ENCODE measurements at places on chromosomes 4 and X.

GRCh38 chr4:137946453-137947174 is 295.5 kb downstream of the SLC7A11 start:
- no peak for DNase-seq

GRCh38 chrX:107750861-107751445 is 24.6 kb downstream of the TSC22D3 start:
- no peak for DNase-seq

DNA sequence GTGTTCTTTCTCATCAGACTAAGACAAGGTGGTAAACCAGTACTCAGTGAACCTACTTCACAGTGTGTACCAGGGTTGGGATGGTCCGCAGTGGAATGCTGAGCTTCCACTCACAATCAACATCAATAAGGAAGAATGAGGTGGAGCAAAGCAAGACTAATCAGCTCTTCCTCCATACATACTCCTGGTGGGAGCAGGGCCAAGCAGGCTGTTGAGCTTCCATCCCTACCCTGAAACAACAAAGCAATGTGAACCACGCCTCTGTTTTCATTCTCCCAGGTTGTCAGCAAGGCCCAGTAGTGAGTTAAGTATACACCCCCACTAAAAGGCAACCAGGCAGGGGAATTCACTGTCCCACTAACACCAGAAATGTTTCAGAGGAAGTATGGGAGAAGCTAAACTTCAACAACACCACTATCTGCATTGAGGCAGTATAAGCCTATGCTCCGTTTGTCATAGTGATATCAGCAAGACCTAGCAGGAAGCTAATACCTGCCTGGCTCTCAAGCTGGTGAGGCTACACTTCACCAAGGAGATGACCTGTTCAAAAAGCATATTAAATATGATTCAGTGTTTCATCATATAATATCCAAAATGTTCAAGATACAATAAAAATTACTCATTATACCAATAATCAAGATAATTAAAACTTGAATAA is 109.5 kb downstream of the DDX60 start:
- DNase-seq = no peak

GRCh38 chr4:120841580-120841979 is 80.9 kb downstream of the PRDM5 start:
- DNase-seq = no peak

- no peak for DNase-seq
These were observed 186.2 kb upstream of the CPXCR1 start for GRCh38 chrX:88560673-88561330.

GRCh38 chrX:40449396-40449795 is 131.4 kb upstream of the ATP6AP2 start:
- no peak for DNase-seq

DNA sequence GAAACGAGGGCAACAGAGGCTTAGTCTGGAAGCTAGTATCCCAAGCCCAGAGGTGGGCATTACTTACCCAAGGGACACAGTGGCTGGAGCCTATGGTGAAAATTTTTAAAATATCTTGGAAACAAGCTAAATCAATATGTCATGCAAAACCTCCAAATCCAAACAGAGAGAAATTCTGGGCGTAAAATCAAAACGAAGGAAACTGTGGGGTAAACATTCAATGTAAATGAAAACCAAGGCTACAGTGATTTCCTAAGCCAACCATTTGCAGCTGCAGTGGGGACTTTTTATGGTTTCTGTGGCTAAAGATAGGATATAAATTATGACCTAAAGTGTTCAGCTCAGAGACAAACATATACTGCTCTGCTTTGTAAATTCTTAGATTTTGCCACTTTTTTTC is 507.7 kb upstream of the DIAPH2 start:
- no peak for DNase-seq

GRCh38 chrX:15816886-15817285 is 26.6 kb downstream of the ZRSR2 start:
- DNase-seq = no peak

- DNase-seq = peak; percentile 10
These were observed 23.2 kb upstream of the UVSSA start for GRCh38 chr4:1323635-1324442.

- DNase-seq = no peak
These were observed 1.8 kb downstream of the ZFYVE28 start for GRCh38 chr4:2416564-2417225.

GRCh38 chr4:149264093-149264733 is 551.4 kb downstream of the IQCM start:
- peak; percentile 5 for DNase-seq

GRCh38 chr4:86977621-86978184 is 42.9 kb downstream of the AFF1 start:
- peak; percentile 83 for DNase-seq

DNA sequence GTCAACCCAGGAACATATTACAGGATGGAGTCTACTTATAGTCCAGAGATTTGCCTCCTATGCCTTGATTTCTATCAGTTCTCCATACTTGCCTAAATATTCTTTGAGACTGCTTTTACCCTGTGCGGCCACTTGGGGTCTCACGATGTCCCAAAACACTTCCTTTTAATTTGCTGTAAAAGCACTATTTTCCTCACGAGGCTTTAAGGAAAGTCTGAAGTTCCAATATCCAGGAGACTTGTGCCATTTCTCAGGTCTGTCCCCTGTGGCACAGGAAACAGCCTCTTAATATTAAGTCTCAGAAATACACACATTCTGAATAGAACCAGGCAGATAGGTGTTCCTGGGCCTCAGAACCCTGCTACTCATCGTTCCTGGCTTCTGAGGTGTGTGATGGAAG is 142.9 kb downstream of the TMEM164 start:
- no peak for DNase-seq

DNA sequence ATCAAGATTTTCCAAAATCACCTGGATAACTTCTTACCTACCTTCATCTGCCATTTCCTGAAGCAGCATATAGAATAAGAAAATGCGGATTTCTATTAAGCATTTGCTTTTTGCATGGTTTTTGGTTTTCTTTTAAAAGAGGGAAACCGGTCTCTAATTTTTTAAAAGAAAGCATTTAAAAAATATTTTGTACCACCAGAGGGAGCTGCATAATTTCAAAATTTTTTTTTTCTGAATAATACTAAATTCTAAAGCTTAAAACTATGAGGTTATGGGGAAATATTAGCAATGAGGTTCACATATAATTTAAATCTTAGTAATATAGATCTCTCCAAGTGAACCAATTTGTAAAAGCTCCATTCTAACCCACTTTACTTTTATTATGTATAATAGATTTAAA is 137.7 kb upstream of the TENT5D start:
- no peak for DNase-seq

- DNase-seq = no peak
These were observed 687 bp upstream of the GRIA2 start for GRCh38 chr4:157219711-157220370.

GRCh38 chr4:188492886-188493285 is 353.6 kb downstream of the TRIML1 start:
- DNase-seq = no peak

GRCh38 chrX:9342561-9343051 is 122.3 kb upstream of the TBL1X start:
- DNase-seq = peak; percentile 77

DNA sequence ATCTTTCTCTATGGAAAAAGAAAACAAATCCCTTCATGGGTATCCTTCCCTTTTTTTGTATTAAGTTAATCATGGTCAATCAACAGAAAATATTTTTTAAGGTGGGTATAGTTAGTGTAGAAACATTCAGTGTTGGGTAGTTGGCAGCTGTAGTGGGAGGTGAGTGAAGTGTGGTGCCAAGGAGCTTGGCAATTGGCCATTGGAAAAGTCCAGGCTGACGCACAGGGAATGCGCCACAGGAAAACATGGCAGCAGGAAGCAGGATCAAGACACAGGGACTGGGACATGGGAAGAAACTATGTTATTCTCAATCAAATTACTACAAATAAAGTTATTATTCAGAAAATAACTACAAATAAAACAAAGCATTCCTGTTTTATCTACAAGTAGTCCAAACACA is 20.0 kb downstream of the PALLD start:
- no peak for DNase-seq

DNA sequence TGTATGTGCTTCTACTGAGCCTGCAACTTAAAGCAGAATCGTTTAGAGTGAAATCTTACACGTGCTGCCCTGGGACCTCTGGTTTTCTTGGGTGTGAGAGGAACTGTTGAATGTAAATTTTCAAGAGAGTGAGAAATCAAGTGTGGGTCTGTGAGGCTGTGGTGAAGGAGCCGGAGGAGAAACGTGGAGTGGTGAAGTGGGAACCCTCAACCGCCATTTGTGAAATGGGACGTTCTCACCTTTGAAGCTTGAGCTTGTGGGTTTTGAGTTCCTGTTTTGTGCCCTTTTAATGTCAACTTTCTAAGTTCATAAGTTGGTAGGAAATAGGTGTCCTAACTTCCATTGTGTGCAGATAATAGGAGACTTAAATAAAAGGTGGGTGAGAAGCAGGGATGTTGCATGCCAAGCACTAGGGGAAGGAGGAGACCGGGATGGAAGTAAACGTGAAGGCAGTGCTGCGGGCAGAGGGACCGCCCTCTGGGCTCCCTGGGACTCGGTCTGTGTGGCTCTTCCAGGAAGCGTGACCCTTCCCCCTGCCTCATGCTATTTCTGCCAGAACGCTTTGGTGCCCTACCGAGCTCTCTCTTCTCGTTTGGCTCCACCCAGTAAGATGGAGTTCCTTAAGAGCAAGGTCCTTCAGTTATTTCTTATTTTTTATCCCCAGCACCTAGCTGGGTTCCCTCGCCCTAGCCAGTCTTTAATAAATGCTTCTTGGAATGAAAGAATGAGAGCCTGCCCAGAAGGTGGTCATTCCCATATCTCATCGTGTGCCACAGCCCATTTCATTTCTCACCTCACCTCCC is 56.0 kb downstream of the TMEM131L start:
- DNase-seq = no peak

- no peak for DNase-seq
These were observed 24.2 kb upstream of the EXOC1L start for GRCh38 chr4:55795341-55795740.

DNA sequence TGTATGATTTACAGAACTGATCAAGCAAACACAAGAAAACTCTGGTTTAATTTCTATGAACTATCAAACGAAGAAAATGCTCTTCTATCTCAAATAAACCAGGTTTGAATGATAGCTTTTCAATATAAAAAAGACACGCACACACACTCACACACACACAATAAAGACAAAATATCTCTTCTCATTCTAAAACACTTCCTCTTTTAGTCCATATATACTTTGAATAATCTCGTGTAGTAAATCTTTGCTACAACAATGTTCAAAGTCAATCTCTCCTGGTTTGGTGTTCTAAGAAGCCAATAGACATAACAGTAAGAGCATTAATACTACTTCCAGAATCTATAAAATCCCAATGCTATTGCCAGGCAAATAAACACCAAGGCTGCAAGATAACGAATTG is 13.3 kb downstream of the CXCL2 start:
- DNase-seq = no peak

GRCh38 chrX:17984415-17984814 is 123.3 kb upstream of the RAI2 start:
- no peak for DNase-seq

DNA sequence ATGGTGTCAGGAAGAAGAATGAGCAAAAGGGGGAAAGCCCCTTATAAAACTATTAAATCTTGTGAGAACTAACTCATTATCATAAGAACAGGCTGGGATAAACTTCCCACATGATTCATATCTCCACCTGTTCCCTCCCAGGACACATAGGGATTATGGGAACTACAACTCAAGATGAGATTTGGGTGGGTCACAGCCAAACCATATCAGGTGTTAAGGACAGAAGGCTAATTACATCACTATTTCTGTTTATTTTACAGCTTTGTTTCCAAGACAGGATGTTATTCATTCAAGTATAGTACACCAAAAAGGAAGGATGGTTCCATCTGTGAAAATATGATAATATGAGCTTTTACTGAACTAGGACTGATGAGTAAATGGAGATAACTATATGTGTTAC is 63.7 kb upstream of the ARSJ start:
- no peak for DNase-seq

- no peak for DNase-seq
These were observed 125.1 kb downstream of the PALLD start for GRCh38 chr4:168621806-168622589.

- DNase-seq = no peak
These were observed 125.1 kb upstream of the FRG1 start for GRCh38 chr4:189815404-189816192.

- DNase-seq = no peak
These were observed 763 bp downstream of the CASK start for GRCh38 chrX:41922431-41923151.
